ENCODE measurements at places on chromosomes 7 and 10.
A peak's percentile ranks its signal among the peaks of the same experiment; 100 is the strongest.

- DNase-seq: no peak
Observed at GRCh38 chr7:82615527-82615926, 171.9 kb upstream of the CACNA2D1 start.

DNA sequence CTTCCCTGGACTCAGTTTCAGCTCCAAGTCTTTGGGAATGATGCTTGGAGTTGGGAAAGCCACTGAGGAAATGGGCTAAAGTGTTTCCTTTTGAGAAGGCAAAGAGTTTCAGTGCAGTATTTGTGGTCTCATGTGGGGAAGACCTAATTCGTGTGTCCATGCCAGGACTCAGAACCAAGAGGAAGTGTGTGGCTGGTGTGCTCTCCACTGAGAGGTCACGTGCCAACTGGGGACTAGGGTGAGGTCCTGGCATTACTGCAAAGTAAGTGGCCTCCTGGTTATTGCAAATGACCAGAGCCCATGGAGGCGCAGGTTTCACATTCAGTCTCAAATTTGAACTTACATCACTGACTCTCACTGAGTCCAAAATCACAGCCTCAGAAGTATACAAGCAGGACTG lies 48.6 kb upstream of the ITPRID1 start:
- DNase-seq: no peak

GRCh38 chr7:111789870-111790269 lies 227.6 kb upstream of the IMMP2L start:
- DNase-seq: no peak

DNA sequence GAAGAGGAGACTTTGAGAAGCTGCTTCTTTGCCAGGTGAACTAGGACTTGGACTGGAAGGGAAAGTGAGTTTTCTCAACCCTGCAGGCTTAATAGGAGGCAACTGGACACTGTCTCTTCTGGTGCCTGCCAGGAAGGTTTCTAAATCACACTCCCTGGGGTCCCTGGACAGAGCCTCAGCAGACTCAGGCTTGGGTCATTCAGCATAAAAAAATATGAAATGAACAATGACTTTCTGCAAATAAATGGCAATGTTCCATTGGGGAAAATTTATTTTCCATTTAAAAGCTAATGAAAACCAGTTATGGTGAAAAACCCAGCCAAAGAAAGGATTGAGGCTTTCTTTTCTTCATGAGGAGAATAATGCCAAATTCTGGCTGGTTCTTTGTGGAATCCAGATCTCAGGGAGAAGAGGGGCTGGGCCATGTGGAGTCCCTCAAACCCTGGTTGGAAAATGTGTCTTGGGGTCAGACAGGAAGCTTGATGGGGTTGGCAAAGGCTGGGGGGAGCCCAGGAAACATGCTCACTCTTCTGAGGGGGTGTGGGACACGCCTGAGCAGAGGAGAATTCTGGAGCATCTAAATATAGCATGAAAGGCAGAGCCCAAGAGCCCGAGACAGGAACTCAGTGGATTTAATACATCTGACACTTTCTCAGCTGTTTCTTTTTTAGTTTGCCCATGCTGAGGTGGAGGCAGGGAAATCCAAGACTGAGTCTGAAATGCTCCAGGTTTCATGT lies 65.2 kb upstream of the EMX2 start:
- no peak for DNase-seq

- no peak for DNase-seq
Observed at GRCh38 chr10:80289451-80290287, at the start of gene MAT1A. TSS of gene MAT1A (minus strand) at chr10:80289658. CDS start at chr10:80289423, 235 bp downstream.

- DNase-seq: peak; percentile 36
Observed at GRCh38 chr10:6542999-6543430, 37.1 kb downstream of the PRKCQ start.

DNA sequence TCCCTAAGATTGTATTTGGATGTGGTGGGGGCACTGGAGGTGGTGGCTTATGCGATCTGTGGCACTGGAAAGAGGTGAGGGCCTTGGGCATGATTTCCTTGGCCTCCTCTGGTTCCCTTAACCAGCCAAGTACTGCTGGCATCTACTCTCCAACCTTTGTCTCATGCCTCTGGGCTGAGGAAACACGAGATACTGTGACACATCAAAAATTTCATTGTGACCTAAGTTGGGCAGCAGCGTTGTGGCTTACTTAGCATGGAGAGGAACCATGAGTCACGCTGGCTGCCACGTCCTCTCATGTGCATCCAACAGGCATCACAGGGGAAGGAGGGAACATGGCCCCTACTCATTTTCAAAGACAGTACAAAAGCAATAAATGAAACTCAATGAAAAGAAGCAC lies 29.7 kb upstream of the GSDME start:
- no peak for DNase-seq

DNA sequence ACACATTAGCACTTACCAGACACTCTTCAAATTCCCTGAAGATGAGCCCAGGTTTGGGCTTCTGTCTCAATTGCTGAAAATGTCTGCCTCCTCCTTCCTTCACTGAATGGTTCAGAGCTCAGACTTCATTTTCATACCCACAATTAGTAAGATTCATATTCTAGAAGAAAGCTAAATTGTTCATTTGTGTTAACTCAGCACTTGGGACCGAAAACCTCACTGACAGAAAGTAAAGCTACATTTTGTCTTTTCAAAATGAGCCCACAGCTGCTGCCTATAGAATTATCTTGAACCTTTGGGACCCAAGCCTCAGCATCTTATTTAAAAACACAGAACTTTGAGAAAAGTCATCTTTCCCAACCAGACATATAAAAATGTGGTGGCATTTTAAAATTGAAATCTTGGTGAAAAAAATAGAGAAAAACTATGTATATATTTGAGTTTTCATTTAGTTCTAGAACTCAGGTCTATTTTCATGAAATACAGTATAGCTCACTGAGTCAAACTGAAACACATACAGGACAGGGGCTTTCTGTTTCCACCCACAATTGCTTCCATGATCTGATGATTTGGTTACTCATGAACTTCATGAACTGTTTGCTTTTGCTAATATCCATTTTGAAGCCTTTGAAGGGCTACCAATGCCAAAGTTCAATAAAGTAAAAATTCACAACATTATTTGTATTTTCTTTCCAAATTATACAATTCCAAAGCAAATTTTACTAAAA lies 119.1 kb upstream of the PFKP start:
- no peak for DNase-seq

GRCh38 chr10:22934726-22935125 lies 6.9 kb downstream of the ARMC3 start:
- DNase-seq: no peak

- DNase-seq: no peak
Observed at GRCh38 chr7:45689797-45690761, 115.9 kb downstream of the ADCY1 start.

DNA sequence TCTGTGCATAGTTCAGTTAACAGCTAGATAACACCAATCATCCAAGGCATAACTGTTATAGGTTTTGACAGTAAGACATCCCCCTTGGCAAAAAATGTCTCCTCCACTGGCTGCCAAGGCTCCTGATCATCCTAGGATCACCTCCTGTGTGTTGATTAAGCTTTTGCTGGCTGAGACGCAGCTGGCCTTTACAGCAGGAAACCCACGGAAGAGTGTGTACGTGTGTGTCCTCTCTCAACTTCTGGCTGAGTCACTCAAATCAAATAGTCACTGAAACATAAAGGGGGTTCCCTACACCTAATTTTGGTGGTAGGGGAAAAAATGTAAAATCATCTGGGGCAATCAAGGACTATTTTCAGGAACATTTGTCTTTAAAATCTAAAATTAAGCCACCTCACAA lies 208.8 kb downstream of the CTNNA3 start:
- no peak for DNase-seq

- DNase-seq: peak; percentile 36
Observed at GRCh38 chr10:77801474-77802161, 124.9 kb downstream of the DLG5 start.

- DNase-seq: no peak
Observed at GRCh38 chr7:95796617-95797016, 24.3 kb downstream of the DYNC1I1 start.

- DNase-seq: no peak
Observed at GRCh38 chr7:20458521-20458920, 127.8 kb downstream of the ITGB8 start.

GRCh38 chr7:147363101-147363500 lies 1227.5 kb upstream of the C7orf33 start:
- DNase-seq: no peak

- DNase-seq: no peak
Observed at GRCh38 chr10:36188080-36188453, 546.0 kb upstream of the FZD8 start.

DNA sequence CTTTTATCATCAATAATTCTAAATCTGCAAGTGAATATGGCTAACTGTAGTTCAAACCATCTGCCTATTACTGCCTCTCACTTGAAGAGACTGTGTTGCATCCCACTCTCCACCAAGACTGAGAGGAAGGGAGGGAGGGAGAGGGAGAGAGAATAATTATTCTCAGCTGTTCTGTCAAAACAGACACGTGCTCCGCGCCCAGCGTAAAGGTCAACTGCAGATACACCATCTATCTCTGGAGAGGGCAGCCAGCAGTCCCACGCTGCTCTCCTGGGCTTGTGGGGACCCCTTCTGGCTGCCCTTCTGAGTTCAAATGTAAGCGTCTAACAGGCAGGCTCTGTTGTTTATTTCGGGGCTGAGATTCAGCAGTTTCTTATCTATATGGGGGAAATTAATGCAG lies 625.5 kb upstream of the GALNT17 start:
- no peak for DNase-seq

- DNase-seq: no peak
Observed at GRCh38 chr7:11300241-11300640, 326.6 kb downstream of the PHF14 start.

- no peak for DNase-seq
Observed at GRCh38 chr7:1563981-1564602, 5.7 kb downstream of the PSMG3 start.

DNA sequence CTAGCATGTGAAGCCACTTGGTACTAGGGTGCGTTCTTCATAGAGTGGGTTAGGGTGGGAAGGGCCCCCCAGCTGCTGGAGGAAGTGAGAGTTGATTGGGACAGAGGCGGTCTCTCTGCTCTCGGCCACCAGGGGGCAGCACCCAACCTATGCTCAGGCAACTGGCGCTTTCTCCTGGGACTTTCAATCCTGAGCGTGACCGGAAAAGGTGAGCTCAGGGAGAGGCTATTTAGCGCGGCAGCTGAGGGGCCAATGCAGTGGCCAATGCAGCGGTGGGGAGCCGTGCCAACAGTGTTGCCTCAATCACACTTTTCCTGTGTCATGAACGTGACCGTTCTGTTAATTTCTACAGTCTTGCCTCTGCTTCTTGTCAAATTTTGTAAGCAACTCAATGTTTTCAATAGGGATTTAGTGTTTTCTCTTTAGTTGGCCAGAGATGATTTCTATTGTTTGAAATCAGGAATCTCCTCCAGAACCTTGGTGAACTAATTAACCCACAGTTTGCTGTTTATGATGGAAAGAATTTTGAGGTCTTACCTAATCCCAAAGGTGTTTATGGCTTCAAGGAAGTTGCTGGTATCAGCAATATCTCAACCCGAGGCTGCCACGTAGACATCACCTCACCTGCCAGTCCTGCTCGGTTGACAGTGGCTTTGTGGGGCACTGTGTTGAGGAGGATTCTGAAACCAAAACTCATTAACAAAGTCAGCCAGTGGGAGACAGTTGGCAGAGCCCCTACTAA lies 67.9 kb upstream of the PDZD8 start:
- DNase-seq: peak; percentile 45

- no peak for DNase-seq
Observed at GRCh38 chr7:23533238-23533604, 1.4 kb upstream of the TRA2A start.

DNA sequence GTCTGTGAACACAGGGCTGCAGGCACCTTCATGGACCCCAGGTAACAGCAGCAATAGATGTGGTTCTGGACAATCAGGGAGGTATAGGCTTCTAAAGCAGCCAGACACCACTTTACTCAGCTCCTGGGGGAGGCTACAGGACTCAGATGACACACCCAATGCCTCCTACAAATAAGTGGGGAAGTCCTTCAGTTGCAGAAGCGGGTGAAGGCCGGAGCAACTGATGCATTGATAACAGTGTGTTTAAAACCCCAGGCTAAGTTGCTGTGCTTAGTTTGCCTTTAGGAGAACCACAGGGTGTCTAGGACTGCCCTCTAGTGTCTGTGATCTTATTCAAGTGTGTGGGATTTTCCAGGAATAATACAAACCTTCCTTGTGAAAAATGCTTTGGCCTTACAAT lies 5.9 kb upstream of the ITGA8 start:
- DNase-seq: no peak

DNA sequence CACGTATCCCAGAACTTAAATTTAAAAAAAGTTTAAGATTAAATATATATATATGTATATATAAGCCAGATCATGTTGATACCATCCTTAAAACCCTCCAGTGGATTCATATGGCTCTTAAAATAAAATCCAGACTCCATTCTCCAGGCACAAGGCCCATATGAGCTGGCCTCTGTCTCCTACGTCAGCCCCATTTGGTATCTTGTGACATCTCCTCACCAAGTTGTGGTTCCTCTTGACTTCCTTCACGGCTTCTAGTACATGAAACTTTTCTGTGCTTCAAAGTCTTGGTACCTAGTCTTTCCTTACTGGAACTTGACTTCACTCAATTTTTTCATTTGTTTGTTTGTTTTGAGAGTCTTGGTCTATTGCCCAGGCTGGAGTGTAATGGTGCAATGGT lies 61.3 kb downstream of the PRLHR start:
- no peak for DNase-seq

GRCh38 chr10:73908853-73909539 lies 1.9 kb upstream of the PLAU start:
- peak; percentile 16 for DNase-seq

- DNase-seq: no peak
Observed at GRCh38 chr7:156907656-156908055, 14.7 kb upstream of the LMBR1 start.

GRCh38 chr10:29839826-29840515 lies 205.2 kb upstream of the SVIL start:
- no peak for DNase-seq

DNA sequence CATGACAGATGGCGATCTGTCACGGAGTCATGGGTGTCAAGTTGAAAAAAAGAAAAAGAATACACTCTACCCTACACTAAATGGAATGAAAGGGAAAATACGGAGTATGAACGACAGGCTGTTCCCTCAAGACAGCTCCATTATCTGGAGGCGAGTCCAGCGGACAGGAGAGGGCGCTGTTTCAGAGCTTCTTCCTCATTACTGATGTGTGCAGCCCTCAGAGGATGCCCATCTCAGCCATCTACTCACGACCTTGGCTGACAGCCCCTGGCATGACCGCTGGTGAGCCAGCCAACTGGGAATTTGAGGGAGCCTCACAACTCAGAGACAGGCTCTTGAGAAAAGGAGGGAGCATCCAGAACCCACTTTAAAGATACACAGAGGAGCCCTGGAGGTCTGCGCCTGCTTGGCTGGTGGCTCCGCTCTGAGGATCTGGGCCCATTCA lies 49.6 kb upstream of the SMNDC1 start:
- peak; percentile 76 for DNase-seq

DNA sequence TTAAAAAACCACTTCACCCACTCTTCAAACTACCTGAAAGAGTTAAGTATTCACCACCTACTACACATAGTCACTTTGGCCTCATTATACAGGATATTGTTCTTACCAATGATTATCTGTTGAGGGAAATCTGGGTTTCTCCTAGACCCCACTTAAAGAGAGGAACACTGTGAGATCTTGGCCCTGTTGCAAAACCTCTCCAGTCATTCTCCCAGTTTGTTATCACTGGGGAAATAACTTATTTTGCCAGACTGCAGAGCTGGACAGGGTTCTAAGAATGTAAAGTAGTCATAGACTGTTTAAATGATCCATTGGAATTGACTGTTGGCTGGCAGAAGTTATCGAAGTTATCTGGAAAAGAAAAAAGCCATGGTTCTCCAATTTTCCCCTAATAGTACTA lies 143.8 kb downstream of the HGF start:
- no peak for DNase-seq

GRCh38 chr7:74290981-74291441 lies 1.8 kb downstream of the CLIP2 start:
- DNase-seq: no peak
